GM13977 (cell line): ENCODE measurements at places on chromosomes 12 and 14.

DNA sequence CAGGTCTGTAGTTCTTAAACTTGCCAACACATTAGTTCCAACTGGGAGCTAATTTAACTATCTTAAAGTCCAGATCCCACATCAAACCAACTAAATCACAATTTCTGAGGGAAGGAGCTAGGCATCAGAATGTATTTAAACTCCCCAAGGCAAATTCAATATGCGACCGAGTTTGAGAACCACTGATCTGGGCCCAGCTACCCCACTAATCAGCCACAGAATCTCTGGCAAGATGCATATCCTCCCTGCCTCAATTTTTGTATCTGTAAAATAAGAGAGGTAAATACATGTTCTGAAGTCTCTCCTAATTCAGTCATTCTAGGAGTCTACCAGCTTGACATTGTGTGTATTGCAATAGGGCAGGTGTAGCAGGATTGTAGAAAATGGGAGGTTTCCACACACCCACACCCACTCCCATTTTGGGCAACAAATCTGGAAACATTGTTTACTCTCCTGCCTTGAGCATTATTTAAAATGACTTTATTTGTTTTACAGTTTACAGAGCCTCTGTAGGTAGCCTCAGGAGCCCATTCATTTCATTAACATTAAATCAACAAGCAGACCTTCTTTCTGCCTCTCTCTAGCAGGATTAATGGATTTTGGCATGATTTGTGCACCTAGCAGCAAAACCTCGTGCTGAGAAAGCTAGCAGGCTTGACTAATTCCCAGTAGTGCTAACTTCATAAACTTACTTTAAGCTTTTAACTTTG is 15.6 kb downstream of the LGR5 start:
- no peak for DNase-seq

- no peak for DNase-seq
These were observed 28.3 kb downstream of the XRCC3 start for GRCh38 chr14:103686831-103687485.

DNA sequence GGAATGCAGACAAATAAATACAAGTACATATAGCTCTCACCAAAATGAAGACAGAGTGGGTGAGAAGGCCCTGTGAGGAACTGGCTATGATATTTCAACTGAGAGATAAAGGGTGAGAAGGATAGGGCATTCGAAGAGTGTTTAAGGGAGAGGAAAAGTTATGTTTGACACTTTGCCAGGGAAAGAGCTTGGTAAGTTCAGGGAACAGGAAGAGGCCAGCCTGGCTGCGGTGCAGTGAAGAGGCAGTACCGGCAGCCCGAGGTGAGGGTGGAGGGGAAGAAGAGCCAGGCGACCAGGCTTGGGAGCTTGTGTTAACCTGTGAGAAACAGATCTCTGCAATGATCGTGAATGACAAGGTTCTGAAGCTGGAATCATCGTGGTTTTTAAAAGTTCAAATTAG is 84.7 kb upstream of the RFX4 start:
- DNase-seq = no peak

- DNase-seq = no peak
These were observed 88.3 kb downstream of the LRRK2 start for GRCh38 chr12:40312982-40313576.

- no peak for DNase-seq
These were observed 8.6 kb upstream of the M6PR start for GRCh38 chr12:8958066-8958465.
